ENCODE measurements at places on chromosomes 2 and 18.

DNA sequence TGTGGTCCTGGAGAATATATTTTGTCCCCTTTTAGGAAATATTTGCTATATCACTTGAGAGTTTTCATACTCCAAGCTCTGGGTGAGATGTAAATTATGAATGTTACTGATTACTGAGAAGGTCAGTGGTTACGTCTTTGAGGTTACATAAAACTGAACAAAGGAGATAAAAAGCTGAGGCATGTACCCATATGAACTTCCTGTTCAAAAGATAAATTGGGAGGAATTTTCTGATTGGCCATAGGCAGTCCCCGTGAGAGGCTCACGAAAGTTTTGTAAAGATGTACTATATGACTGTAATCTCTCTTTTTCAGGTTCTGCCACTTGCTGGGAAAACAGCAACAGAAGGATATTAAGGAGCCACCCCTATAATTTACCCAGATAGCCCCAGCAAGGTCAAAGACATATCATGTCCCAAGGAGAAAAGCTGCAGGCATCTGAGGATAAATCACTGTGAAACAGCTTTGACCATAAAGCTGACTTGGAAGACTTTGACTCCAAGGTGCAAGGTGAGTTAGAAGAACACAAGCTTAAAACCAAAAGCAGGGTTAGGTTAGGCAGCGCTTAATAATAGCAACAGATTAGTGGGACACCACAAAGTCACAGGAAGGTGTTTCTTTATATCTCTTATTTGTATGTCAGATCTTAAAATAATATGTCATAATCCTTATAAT lies 90.4 kb downstream of the OSBPL6 start:
- no peak for DNase-seq

DNA sequence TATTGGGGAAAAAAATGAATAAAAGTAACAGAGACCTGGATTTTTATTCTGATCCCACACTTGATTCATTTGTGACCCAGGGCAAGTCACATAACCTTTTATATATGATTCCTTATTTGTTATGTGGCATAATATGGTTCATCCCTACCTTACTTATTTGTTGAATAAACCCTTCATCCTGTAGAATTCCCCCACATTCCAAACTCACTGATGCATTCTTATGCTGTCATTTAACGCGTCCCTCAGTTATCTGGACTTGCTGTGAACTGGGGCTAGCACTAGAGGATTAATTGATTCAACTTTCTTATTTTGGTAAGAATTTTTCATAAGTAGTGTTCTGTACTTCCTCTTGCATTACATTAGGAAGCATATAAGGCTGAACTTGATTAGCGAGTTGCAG lies 384.7 kb upstream of the RAB12 start:
- no peak for DNase-seq

- DNase-seq: no peak
Measured at GRCh38 chr2:197504512-197504911, 4.3 kb downstream of the HSPE1 start.

- DNase-seq: no peak
Measured at GRCh38 chr18:75003039-75003438, 205.9 kb downstream of the PTGR3 start.
